Caudate nucleus (tissue), 63 donors: ENCODE measurements at places on chromosomes 5 and 9.

- DNase-seq = no peak
Observed at GRCh38 chr5:38163636-38164237, 94.6 kb upstream of the EGFLAM start.

DNA sequence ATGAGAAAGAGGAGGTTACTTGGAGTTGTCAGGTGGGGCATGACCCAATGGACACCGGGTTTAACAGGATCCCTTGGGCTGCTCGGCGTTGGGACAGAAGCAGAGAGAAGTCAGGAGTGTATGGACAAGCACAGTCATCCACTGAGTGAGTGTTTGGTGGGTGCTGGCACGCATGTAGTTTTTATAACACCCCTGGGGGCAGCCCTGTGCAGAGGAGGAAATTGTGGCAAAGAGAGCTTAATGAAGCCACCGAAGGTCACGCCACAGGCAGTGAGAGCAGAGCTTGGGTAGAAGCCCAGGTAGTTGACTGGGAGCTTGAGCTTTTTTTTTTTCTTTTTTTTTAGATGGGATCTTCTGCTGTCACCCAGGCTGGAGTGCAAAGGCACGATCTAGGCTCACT lies 43.2 kb upstream of the IER5L start:
- DNase-seq = no peak

DNA sequence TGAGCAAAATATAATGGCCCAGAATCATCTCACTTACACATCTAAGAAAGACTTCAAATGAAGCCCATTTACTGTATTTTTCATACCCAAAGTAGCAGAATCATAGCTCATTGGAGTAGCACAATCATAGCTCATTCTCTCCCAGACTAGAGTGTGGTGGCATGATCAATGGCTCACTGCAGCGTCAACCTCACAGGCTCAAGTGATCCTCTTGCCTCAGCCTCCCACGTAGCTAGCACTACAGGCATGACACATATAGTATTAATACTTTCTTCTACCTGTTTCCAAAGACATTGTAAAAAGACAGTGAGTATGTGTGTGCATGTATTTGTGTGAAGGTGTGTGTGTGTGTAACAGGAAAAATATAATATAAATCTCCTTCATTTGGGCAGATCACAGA lies 1247.9 kb upstream of the ACO1 start:
- DNase-seq = no peak

- DNase-seq = no peak
Observed at GRCh38 chr9:14064940-14065339, 249.0 kb downstream of the NFIB start.

GRCh38 chr5:80540691-80541090 lies 29.4 kb downstream of the ANKRD34B start:
- no peak for DNase-seq

GRCh38 chr5:179615203-179615602 lies 8.3 kb downstream of the HNRNPH1 start:
- no peak for DNase-seq

DNA sequence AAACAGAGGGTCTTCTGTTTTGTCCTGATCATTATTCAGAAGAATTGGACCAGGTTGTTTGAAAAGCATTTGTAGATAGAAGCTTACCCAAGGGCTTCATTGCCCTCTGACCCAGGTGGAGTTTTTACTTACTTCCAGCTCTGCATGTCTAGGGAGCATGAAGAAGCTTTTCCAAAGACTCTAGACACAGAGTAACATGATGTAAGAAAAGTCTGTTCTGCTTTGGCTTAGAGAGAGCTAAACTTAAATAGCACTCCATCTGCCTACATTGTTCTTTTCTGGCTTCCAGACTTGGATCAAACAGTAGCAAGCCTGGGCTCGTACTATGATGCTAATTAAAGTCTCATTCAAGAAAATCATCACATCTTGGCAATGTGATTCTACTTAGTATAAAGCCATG lies 112.1 kb downstream of the SNCAIP start:
- no peak for DNase-seq

DNA sequence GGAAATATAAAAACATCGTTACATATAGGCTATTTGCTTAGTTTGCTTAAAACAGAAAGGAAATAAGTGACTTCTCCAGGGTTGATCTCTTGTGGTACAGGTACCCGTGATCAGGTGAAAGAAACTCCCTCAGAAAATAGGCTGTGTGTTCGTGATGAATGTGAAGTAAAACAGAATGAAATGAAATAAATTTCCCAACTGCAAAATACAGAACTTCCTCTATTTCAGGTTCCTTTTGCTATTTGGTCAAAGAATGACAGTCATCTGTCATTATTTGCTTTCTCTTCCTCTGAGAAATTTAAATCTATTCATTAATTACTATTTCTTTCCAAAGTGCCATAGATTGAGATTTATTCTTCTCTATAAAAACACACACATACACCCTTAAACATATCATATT lies 408.1 kb downstream of the FAM170A start:
- no peak for DNase-seq

- DNase-seq = no peak
Observed at GRCh38 chr9:71719562-71719961, 48.8 kb downstream of the CEMIP2 start.

DNA sequence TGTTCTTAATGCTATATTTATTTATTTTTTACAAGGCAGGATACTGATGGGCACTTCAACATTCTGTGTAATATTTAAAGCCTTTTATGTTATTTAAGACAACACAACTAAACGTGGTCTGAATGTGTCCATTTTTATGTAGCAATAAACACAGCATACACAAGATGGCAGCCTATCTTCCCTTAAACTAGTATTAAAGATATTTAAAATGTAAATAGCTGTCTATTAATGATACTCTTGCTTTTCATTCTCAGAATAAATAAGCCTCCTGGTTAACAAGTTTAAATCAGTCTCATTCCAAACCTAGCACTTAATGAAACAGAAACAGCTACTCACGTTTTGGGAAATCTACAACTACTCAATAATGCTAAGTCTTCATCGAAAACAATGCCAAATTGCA lies 315.7 kb downstream of the MCTP1 start:
- DNase-seq = no peak

- DNase-seq = no peak
Observed at GRCh38 chr5:89372176-89372575, 489.2 kb upstream of the MEF2C start.

GRCh38 chr9:76571288-76571687 lies 112.3 kb downstream of the GCNT1 start:
- no peak for DNase-seq

GRCh38 chr5:156200938-156201787 lies 125.8 kb upstream of the SGCD start:
- DNase-seq = no peak

GRCh38 chr5:90503596-90503995 lies 25.8 kb downstream of the LYSMD3 start:
- no peak for DNase-seq

DNA sequence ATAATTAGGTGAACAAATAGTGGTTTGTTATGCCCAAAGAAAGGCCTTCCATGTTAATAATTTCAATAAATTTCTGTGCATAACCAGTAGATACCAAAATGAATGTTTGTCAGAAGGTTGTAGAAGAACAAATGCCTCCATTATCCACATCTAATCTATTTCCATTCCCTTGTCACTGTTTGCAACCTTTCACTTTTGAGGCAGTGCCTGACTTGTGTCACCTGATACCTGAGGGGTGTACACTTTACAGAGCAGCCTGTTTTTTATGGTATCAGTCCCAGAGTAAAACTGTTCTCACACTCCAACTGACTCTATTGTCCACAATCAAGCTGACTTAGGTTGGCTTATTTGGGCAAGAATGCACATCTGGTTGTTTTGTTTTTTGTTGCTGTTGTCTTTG lies 40.1 kb downstream of the FREM1 start:
- DNase-seq = no peak

- no peak for DNase-seq
Observed at GRCh38 chr5:151164687-151165392, 7.3 kb upstream of the ANXA6 start.

DNA sequence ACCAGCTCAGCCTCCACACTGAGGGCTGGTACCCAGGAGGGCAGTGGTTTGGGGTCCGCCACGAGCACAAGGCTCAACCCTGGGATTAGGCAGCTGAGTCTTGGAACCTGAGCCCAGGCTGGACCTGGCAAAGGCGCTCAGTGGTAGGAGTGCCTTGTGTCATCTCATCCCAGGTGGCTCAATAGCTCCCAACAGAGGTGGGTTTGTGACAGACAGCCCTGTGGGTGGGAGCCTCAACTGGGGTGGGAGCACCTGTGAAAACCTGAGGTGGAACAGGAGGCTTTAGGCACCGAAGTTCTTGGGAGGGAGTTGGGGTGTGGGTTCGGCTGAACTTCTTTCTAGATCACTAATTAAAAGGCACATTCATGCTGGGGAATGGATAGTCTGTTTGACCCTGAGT lies 35.2 kb upstream of the SMU1 start:
- no peak for DNase-seq

- DNase-seq = no peak
Observed at GRCh38 chr9:132461971-132462370, 52.0 kb downstream of the CFAP77 start.

DNA sequence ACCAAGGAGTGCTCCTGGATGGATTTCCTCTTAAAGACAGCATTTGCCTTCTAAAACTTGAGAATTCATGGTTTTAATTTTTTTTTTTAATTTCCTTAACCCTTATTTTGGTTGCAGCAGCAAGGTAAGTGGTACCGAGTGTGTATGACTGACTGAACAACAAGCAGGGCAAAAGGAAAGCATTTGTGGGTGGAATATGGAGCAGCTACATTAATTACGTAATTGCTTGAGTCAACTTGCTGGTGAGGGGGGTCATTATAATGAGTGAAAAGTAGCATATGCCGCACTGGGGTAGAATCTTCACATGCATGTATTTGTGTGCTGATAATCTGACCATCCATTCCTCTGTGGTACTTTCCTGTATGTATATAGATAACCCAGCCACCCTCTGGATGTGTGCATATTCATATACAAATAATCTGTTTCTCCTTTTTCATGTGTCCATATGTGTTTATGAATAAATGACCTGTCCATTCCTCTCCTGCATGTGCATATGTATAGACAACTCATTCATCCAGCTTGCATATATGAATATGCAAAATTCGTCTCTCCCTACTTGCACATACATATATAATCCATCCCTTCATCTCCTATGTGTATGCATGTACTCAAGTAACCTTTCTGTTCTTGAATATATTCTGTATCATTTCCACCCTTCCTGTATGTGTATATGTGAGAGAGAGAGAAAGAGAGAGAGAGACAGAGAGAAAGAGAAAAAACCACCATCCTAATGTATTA lies 147.5 kb upstream of the RUSC2 start:
- no peak for DNase-seq

- DNase-seq = no peak
Observed at GRCh38 chr5:9437741-9438240, 108.1 kb downstream of the SEMA5A start.

DNA sequence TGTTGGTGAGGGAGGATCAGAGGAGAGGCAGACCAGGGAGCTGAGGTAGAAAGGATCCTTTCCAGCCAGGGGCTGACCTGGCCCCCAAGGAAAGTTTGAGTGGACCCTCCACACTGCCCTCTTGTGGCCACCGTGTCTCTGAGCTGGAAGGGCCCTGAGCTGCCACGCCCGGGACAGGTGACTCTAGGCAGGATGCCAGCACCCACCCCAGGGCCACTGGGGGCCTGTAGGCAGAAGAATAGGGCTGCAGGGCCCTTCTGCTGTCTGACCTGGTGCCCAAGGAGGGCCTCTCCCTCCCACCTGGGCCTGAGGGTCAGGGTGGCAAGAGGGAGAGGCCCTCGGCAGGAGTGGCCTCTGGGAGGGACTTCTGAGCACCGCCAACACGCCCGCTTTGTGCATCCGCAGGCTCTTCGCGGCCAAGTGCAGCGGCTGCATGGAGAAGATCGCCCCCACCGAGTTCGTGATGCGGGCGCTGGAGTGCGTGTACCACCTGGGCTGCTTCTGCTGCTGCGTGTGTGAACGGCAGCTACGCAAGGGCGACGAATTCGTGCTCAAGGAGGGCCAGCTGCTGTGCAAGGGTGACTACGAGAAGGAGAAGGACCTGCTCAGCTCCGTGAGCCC lies 76.8 kb downstream of the LMX1B start:
- no peak for DNase-seq

DNA sequence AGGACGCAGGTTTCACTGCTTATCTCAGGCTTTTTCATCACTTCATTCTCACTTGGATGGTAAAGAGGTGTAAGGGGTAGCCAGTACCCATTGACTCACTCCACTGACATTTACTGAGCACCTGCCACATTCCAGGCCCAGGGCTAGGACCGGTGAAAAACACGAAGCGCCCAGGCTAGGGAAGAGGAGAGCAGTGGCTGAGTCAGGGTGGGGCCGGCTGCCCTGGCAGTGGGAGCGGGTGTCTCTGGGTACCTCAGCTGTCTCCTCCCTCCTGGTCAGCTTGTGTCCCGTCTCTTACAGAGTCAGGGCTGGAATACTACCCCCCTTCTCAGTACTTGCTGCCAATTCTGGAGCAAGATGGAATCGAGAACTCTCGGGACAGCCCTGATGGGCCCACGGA lies 22.2 kb downstream of the LRSAM1 start:
- no peak for DNase-seq

DNA sequence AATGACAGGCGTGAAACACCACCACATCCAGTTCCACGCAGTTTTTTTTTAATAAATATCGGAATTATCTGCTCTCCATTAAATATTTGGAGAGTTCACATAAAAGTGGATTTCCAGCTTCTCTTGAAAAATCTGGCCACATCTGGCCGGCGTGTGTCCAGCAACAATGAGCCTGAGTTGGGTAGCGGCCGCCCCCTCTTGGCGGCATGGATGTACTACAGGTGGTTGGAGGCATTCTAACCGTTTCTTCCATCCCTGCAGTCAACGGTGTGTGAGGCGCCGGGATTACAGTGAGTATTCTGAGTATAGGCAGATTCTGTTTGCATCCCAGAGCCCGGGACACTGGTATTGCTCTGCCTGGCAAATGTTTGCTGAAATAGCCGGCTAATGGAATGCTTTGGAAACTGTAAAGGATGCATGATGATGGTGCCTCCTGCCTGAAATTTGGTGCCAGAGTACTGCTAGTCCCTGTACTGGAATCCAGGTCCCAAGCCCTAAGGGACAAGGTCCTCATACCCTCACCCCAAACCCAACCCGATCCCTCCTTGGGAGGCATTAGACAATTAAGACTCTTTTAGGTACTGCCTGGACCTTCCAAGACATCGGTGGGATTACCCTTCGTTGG lies 13.6 kb upstream of the GM2A start:
- DNase-seq = no peak

- no peak for DNase-seq
Observed at GRCh38 chr9:73615557-73615956, 463.9 kb downstream of the ANXA1 start.

GRCh38 chr5:151086905-151087360 lies 6.1 kb upstream of the TNIP1 start:
- DNase-seq = no peak

DNA sequence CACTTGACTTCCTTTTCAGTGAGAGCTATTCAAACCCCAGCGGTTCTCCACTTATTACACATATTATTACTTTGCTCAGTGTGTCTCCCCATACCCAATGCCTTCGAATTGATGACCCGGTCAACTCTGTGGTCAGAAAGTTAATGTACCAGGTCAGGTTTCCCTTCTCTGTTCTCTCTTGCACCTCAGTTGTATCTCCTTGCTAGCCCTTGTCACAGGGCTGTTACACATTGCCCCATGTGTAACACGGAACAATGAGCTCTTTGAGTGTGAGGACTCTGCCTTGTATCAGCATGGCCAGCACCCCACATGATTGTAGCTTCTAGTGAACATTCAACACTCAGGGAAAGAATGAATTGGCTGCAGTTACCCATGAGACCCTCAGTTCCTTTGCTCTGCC lies 73.6 kb downstream of the DOCK2 start:
- DNase-seq = no peak
